Hepatocyte (in vitro differentiated cells): ENCODE measurements at places on chromosomes 5 and 9.

DNA sequence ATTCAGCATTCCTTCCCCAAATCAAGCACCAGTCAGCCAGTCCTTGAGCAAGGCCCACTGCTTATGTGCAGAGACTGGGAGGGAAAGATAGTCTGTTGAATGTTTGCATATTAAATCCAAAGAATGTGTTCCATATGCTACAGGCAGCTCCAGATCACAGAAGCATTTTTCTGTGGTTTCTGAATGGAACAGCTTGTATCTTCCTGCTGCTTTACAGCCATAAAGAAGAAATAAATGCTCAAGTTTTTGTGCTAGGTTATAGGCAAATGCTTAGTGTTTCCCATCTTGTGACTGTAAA, 310.3 kb downstream of the TRIM36 start:
- peak overlapping the region; percentile 53 for H3K27ac ChIP-seq
- no peaks in the 10 kb centered on the region for H3K36me3 ChIP-seq
- H3K27me3 ChIP-seq = no peaks in the 10 kb centered on the region
- peaks cover 14% of the 10 kb centered on the region for H3K4me1 ChIP-seq

DNA sequence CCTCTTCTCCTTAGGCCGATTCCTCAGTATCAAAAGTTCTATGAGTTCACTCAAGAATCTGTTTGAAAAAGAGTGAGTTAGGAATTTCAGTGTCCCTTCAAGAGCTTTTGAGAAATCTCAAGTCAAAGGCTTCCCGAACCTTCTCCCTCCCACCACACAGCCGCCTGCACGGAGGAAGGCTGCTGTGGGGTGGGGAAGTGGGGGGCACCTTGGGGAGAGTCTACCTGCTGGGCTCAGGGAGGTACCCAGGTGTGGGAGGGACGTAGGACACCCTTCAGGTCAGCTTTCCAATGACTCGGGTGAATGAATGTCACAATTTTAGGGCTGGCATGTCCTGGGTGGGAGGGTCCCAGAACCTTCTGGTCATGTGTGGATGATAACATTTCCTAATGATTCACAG, 17.5 kb downstream of the CXCL14 start:
- no peak overlapping the region for H3K4me3 ChIP-seq
- H3K27ac ChIP-seq = no peak overlapping the region
- H3K4me1 ChIP-seq = peaks cover 4% of the 10 kb centered on the region
- DNase-seq = no peak
- peaks cover 26% of the 10 kb centered on the region for H3K27me3 ChIP-seq
- no peaks in the 10 kb centered on the region for H3K36me3 ChIP-seq

DNA sequence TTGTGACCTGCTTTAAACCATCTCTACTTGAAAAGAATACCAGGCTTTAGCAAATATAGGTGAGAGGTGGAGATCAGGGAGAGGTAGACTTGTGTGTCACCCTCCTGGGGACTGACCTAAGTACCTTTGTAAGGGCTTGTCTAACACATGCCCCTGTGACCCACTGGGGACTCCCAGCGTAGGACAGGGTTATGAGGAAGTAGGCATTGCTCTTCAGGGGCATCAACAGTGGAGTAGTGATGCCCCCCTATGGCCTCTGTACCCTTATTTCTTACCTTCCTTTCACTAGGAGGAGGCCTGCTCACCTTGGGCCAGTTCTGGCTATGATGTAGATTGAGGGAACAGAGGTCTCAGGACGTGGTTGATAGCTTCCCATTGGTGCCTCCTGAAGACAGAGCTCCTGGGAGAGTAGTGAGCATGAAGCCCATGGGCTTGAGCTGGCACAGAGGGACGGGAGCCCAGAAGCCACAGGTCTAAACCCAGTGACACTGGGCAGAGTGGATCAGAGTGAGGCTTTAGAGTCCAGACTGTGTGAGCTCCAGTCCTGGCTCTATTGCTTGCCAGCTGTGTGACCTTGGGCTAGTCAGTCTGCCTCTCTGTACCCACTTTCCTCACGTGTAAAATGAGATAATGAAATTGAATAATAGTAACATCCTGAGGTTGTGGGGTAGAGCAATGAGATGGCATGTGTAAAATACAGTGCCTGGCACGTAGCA, 191.7 kb downstream of the AOPEP start:
- H3K36me3 ChIP-seq = no peaks in the 10 kb centered on the region
- H3K4me1 ChIP-seq = peaks cover 80% of the 10 kb centered on the region
- H3K4me3 ChIP-seq = no peak overlapping the region
- DNase-seq = no peak
- no peaks in the 10 kb centered on the region for H3K27me3 ChIP-seq
- H3K27ac ChIP-seq = no peak overlapping the region

DNA sequence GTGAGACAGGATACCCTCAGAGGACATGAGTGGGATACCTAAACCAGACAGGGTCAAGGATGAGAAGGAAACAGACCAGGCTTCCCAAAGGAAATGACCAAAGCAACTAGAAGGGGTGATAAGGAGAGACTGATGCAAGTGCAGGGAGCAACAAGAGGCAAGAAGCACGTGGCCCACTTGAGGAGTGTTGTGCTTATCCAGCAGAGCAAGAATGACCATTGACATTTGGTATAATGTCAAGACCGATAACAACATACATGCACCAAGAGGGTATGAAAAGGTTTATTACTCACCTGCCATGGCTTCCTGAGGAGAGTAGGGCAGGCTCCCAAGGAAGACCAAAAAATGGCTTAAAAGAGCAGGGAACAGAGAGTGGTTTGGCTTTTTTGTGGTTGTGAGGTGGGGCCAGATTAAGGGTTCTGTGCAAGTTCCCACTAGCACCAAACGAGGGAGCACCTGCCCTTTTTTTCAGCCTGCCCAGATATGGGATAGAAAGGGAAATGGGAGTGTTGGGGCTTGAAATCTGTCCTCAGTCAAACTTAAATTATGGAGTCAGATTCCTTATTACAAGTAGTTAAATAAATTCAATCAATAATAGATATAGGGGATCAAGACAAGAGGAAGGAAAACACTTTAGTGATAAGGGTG, 513.6 kb downstream of the RASEF start:
- DNase-seq = no peak
- H3K27me3 ChIP-seq = no peaks in the 10 kb centered on the region
- no peaks in the 10 kb centered on the region for H3K36me3 ChIP-seq
- H3K27ac ChIP-seq = no peak overlapping the region
- H3K4me1 ChIP-seq = peaks cover 4% of the 10 kb centered on the region

DNA sequence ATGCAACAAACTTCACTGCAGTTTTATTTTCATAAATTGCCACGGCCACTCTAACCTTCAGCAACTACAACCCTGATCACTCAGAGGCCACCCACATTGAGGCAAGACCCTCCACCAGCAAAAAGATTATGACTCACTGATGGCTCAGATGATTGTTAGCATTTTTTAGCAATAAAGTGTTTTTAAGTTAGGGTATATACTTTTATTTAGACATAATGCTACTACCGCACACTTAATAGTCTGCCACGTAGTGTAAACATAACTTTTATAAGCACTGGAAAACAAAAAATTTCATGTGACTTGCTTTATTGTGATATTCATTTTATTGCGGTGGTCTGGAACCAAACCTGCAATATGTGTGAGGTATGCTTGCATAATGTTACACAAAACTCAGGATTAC, 257.9 kb downstream of the ZSWIM6 start:
- no peaks in the 10 kb centered on the region for H3K4me1 ChIP-seq
- no peaks in the 10 kb centered on the region for H3K27me3 ChIP-seq
- no peaks in the 10 kb centered on the region for H3K36me3 ChIP-seq
- H3K27ac ChIP-seq = no peak overlapping the region

DNA sequence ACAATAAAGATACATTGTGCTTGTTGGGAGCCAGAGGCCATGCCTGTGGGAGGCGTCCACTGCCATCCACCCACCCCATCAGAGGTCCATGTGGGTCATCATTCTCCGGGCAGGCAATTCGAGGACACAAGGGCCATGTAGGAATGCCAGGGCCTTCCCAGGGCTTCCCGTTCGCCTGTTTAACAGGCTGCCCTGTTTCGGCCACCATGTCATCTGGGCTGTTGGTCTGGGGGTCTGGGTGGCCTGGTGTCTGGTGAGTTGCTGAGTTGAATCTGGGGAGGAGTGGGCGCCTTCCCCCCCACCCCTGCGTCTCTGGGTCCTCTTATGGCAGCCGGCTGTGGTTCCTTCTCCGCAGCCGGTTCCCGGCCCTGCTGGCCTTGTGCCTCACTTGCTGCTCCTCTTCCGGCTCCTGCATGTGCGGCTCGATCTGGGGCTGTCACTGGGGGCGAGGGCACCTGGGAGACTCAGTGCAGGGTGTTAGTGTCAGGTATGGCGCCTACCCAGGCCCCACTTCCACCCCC, 117.4 kb downstream of the WNK2 start:
- no peak overlapping the region for H3K4me3 ChIP-seq
- H3K27ac ChIP-seq = no peak overlapping the region
- no peaks in the 10 kb centered on the region for H3K4me1 ChIP-seq
- no peaks in the 10 kb centered on the region for H3K27me3 ChIP-seq
- no peak for DNase-seq

GRCh38 chr9:113178087-113178486, 27.3 kb downstream of the SLC31A2 start:
- H3K27ac ChIP-seq = no peak overlapping the region
- H3K27me3 ChIP-seq = no peaks in the 10 kb centered on the region
- no peak overlapping the region for H3K4me3 ChIP-seq
- no peaks in the 10 kb centered on the region for H3K36me3 ChIP-seq

GRCh38 chr9:36037549-36038122, 923 bp downstream of the RECK start:
- H3K27me3 ChIP-seq = no peaks in the 10 kb centered on the region
- peak overlapping the region; percentile 53 for H3K27ac ChIP-seq
- peak; percentile 6 for DNase-seq
- H3K36me3 ChIP-seq = no peaks in the 10 kb centered on the region

- H3K4me1 ChIP-seq = no peaks in the 10 kb centered on the region
- no peak overlapping the region for H3K4me3 ChIP-seq
- no peak for DNase-seq
- H3K27me3 ChIP-seq = no peaks in the 10 kb centered on the region
- H3K27ac ChIP-seq = no peak overlapping the region
Observed at GRCh38 chr5:100017520-100018262, 517.5 kb upstream of the FAM174A start.

DNA sequence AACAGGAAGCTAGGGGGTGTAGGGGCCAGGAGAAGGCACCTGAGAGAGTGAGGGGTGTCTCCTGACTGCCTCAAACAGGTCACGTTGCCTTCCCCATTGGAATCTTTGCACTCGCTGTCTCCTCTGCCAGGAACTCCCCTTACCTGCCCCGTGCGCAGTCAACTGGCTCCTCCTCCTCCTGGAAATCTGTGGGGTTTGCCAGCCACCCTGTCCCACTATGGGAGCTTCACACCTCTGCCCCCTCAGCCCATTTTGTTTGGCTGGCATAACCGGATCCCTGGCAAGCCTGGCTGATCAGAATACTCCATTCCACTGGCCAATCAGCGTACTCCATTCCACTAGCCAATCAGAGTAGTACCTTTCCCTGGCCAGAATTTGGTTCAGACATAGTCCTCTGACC, 10.4 kb upstream of the SLC34A1 start:
- H3K36me3 ChIP-seq = no peaks in the 10 kb centered on the region
- no peak overlapping the region for H3K27ac ChIP-seq
- no peak overlapping the region for H3K4me3 ChIP-seq
- DNase-seq = no peak
- H3K4me1 ChIP-seq = peaks cover 9% of the 10 kb centered on the region
- H3K27me3 ChIP-seq = no peaks in the 10 kb centered on the region

DNA sequence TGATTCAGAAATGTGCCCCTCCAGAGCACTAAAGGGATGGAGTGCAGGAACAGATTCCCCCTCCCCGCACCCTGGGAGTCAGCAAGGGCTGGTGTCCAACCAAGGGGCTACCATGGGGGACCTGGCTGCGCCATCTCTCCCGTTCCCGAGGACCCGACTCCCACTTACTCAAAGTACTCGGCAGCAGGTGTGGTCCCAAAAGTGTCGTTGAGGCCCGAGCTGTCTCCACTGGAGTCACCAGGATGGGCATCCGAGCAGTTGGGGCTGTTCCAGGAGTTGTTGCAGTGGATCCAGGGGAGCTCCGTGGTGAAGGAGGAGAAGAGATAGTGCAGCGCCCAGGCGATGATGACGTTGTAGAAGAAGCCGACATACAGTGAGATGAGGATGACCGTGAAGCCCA, 12.9 kb downstream of the SLC6A3 start:
- H3K36me3 ChIP-seq = no peaks in the 10 kb centered on the region
- H3K4me3 ChIP-seq = no peak overlapping the region
- H3K4me1 ChIP-seq = no peaks in the 10 kb centered on the region
- H3K27ac ChIP-seq = no peak overlapping the region

- H3K4me3 ChIP-seq = no peak overlapping the region
- H3K27ac ChIP-seq = peak overlapping the region; percentile 87
- peaks cover 54% of the 10 kb centered on the region for H3K4me1 ChIP-seq
- no peaks in the 10 kb centered on the region for H3K36me3 ChIP-seq
Observed at GRCh38 chr9:94826644-94827410, 100.3 kb downstream of the AOPEP start.

DNA sequence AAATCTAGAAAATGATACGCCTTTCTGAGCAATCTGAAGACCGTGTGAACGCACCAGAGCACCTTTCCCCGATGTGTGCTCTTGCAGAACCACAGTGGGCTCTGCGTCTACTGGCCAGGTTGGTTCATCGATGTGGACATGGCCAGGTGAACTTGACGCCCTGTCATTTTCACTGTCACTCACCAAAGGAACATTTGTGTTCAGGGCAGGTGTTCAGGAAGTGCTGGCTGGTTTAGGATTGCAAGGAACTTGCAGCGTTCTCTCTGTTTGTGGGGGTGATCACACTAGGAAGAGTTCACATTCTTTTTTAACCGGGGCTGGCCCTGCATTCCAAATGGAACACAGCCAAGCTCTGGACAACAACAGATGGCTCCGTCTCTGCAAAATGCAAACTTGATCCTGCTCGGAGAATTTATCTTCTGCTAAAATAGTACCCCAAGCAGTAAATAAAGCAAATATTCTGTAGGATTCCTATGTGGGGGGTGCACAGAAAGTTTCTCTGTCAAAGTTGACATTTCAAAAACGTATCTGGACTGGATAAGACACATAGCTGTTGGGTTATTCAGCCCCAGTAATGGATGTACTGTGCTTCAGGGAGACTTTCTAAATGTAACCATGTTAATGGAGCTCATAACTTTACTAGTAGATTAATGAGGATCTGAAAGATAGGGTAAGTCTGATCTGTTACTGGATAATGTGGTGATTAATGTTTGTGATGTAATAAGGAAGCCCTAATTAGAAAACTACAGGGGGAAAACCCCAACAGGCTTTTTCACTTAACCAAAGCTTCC, 45.7 kb upstream of the FANCC start:
- DNase-seq = peak; percentile 28
- H3K27me3 ChIP-seq = no peaks in the 10 kb centered on the region
- H3K4me1 ChIP-seq = peaks cover 3% of the 10 kb centered on the region
- H3K4me3 ChIP-seq = no peak overlapping the region

DNA sequence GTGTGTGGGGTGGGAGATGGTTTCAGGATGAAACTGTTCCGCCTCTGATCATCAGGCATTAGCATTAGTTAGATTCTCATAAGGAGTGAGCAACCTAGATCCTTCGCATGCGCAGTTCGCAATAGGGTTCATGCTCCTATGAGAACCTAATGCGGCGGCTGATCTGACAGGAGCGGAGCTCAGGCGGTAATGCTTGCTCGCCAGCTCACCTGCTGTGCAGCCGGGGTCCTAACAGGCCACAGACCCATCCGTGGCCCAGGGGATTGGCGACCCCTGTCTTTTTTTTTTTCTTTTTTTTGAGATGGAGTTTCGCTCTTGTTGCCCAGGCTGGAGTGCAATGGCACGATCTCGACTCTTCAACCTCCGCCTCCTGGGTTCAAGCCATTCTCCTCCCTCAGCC, 119.1 kb downstream of the KCNIP1 start:
- DNase-seq = no peak
- H3K4me3 ChIP-seq = no peak overlapping the region
- H3K36me3 ChIP-seq = no peaks in the 10 kb centered on the region
- H3K4me1 ChIP-seq = no peaks in the 10 kb centered on the region
- peaks cover 13% of the 10 kb centered on the region for H3K27me3 ChIP-seq

- DNase-seq = no peak
- peaks cover 4% of the 10 kb centered on the region for H3K27me3 ChIP-seq
- no peaks in the 10 kb centered on the region for H3K4me1 ChIP-seq
- H3K36me3 ChIP-seq = no peaks in the 10 kb centered on the region
- H3K4me3 ChIP-seq = no peak overlapping the region
- H3K27ac ChIP-seq = no peak overlapping the region
Observed at GRCh38 chr5:95398989-95399388, 7.8 kb downstream of the FAM81B start.
